ENCODE measurements at places on chromosomes 11 and 22.

DNA sequence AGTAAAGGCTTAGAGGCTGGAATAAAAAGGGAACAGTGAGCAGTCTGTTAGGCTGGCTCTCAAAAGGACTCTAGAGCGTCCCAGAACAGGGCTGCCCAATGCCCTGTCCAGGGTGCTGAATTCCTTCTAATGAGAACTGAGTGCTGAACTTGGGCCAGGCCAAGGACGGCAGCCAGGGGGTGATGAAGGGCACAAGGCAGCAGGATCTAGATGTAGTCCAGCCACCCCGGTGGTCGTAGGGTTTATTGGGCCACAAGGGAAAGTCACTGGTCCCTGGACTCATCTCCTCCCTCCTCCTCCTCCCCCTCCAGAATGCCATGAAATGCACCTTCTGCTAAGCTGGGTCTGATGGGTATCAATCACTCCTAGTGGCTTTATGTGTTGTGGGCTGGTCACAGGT lies 19.2 kb downstream of the NPTXR start:
- DNase-seq = peak; percentile 65

DNA sequence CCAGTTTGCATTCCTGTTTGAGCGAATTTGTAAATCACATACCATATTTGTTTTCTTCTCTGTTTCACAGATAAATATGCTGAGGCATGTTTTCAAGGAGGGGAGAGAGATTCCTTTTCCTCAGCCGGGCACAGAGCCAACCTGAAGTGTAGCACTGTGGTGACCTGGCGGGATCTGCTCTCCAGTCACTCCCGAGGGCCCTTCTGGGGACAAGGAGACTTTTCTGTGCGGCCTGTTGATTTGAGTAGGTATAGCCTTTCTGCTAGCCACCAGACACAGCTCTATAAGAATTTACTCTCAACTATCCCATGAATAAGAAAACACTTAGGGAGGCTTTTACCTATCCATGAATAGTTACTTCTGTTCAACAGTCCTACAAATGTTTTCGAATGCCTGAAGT lies 63.5 kb upstream of the FDX1 start:
- DNase-seq = no peak

DNA sequence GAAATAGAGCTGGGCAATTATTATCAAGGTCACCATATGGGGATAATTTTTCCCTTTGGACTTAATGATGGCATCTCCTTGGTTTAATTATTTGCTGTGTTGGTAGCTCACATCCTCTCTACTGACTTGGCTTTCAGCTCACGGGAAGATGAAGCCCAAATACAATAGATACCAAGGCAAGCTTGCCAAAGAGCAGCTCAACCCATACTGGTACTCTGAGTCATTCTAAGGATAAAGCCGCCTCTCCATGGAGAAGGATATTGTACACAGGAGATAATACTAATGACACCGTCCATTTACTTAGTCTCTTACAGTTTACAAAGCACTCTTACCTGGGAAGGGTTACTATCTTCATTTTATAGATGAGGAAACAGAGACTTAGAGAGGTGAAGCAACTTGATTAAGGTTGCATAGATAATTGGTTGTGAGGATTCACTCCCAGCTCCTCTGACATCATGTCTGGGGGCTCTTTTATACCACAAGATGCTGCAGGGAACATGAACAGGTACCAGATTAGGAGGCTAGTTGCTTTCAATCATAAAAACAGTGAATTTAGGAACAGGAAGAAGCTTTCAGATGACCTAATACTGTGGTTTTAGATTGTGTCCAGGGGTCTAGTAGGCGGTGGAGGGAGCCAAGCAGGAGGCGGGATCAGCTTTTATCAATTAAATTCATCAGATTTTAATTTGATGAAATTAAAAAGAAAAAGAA lies 48.3 kb upstream of the PICALM start:
- DNase-seq = no peak

GRCh38 chr11:129189646-129190045 lies 2.5 kb downstream of the ARHGAP32 start:
- DNase-seq = no peak

- DNase-seq = no peak
Observed at GRCh38 chr22:46534177-46534776, 3.1 kb downstream of the CELSR1 start.

DNA sequence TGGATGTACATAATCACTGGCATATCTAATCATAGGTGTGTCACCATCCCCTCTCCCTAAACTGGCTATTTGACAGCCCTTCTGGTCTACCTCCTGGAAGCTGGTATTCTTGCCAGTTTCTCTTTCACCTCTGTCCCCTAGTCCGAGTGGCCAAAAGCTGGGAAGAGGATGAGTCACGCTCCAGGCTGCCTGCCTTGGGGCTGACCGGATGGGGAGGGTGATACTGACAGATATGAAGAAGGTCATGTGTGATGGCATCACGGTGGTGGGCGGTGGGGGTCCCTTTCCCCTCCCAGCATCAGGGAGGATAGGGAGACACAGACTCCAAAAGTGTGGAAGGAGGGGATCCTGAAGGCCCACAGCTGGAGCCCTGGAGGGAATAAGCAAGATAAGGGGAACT lies 4.8 kb downstream of the OAF start:
- DNase-seq = no peak

DNA sequence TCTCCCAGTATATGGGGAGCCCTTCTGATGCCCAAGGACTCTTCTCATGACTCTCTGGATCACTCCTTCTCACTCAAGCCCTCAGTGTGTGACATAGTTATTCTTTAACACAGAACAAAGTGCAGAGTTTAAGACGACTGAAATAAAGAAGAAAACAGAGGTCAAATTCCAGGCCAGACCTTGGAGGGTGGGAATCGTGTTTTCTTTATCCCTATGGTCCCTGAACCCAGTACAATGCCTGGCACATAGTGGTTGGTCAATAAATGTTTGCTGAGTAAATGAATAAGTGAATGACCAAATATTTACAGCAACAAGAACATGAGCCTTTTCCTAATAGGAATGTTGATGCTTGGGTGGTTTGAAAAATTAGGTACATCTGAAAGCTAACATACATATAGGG lies 28.8 kb downstream of the VSTM5 start:
- DNase-seq = no peak

DNA sequence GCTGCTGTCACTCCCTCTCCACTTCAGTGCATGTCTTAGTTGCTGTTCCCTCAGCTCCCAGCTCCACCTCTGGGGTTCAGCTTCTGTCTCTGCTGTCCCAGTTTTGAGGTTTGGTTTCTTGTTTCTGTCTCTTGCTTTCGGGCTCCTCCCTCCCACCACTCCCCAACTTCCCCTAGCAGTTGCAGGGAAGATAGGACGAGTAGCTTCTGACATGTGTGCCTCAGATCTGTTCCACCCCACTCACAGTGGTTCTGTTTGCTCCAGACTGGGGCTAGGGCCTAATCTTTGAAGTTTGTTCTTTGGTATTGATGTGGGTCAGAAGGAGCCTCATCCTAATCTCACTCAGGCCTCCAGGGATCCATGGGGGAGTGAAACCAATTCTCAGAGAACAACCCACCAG lies 2.6 kb upstream of the RRM1 start:
- DNase-seq = no peak

DNA sequence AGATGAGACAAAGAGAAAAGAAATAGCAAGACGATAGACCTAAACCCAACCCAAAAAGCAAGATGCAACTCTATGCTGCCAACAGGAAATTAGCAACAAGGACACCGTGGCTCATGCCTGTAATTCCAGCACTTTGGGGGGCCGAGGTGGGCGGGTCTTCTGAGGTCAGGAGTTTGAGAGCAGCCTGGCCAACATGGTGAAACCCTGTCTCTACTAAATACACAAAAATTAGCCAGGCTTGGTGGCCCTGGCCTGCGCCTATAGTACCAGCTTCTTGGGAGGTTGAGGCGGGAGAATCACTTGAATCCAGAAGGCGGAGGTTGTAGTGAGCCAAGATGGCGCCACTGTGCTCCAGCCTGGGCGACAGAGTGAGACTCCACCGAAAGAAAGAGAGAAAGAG lies 24.3 kb upstream of the IL10RA start:
- DNase-seq = no peak

- DNase-seq = no peak
Observed at GRCh38 chr11:83545494-83546260, 259.5 kb upstream of the CCDC90B start.

DNA sequence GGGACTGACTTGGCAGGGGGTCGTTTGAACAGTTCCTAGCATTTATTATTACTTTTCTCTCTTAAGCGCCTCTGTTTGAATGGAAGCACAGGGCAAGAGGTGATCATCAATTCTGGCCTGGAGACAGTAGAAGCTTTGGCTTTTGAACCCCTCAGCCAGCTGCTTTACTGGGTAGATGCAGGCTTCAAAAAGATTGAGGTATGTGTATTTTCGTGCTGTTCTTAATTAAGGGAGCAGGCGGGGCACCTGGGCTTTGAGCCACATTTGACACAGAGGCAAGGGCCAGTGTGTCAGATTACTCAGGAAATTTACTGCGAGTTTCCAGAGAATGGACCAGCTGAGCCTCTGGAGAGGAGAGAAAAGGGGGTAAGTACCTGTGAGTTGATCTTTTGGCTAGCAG lies 102.4 kb upstream of the SORL1-AS1 start:
- DNase-seq = no peak

GRCh38 chr11:126328001-126328390 lies 24.1 kb downstream of the DCPS start:
- no peak for DNase-seq

DNA sequence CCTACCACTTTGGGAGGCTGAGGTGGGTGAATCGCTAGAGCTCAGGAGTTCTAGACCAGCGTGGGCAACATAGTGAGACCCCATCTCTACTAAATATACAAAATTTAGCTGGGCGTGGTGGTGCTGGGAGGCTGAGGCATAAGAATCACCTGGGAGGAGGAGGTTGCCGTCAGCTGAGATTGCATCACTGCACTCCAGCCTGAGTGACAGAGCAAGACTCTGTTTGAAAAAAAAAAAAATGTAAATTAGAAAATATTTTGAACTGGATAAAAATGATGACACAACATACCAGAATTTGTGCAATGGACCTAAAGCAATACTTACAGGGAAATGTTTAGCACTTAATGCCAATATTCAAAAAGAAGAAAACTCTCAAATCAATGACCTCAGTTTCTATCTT lies 46.4 kb downstream of the ATG16L2 start:
- DNase-seq = no peak

DNA sequence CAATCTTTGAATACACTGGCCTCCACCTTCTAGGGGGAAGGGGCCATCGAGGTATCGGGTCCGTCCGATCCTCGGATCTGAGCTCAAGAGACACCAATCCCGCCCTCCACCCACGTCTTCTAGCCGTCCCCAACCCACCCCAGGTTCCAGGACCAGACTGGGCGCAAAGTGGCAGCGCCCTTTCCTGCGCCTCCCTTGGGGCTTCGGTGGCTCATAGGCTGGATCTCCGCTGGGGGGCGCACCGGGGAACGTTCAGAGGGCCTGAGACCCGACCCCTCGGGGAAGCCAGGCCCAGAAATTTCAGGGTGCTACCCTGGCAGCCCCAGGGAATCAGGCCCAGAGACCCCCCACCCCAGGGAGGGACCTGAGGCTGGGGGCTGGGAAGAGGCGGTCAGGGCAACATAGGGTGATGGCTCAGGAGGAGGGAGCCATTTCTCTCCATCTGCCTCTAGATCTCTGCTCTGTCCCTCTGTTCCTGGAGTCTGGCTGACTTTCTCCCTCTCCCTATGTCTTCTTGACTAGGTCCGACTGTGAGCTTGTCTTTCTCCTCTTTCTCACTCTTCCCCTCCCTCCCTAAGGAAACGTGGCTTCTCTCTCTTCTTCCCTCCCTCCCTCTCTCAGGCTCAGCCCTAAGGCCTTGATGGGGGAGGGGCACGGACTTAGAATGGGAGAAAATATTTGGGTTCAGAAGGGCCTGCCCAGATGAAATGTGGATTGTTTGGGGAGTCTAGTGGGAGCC lies 1.1 kb downstream of the CREB3L1 start:
- no peak for DNase-seq

DNA sequence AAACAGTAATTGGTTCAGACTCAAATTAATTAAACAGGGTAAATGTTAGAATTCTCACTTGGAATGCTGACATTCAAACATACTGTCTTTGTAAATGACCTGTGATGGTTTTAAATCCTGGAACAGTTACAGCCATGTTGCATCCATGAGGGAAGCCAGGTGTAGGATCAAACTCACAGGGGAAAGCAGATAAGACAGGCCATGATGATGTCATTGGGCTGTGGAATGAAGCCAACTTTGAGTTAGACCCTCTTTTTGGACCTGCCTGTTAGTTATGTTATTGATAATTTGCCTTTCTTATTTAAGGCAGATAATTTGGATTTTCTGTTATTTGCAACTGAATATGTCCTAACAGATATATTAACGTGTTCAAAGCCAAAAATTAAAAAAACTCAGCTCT lies 39.3 kb upstream of the ABTB2 start:
- DNase-seq = no peak

- DNase-seq = no peak
Observed at GRCh38 chr11:131353766-131354165, 16.6 kb upstream of the NTM start.

DNA sequence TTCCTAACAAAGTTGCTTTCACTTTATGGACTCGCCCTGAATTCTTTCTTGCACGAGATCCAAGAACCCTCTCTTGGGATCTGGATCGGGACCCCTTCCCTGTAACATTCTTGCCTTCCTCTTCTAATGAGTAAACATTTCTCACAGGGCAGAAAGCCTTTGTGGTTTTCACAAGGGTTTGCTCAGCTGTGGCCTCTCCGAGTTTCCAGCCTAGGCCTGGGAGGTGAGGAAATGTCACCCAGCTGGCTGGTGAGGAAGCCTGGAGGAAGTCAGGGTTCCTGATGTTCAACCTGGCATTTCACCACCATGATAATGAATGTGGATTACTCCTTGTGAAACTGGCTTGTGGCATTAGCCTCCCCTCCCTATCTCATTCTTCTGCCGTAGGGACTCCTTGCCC lies 224.9 kb downstream of the DSCAML1 start:
- DNase-seq = no peak

DNA sequence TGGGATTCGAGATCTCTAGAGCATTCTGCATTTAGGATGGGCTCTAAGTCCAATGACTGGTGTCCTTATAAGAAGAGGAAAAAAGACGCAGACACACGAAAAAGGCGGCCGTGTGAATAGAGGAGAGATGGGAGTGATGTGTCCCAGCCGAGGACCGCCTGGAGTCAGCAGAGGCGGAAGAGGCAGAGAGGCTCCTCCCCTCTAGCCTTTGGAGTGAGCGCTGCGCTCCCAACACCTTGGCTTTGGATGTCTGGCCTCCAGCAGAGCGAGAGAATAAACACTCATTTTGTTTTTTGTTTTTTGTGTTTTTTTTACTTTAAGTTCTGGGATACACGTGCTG lies 83.0 kb upstream of the RTL6 start:
- no peak for DNase-seq

DNA sequence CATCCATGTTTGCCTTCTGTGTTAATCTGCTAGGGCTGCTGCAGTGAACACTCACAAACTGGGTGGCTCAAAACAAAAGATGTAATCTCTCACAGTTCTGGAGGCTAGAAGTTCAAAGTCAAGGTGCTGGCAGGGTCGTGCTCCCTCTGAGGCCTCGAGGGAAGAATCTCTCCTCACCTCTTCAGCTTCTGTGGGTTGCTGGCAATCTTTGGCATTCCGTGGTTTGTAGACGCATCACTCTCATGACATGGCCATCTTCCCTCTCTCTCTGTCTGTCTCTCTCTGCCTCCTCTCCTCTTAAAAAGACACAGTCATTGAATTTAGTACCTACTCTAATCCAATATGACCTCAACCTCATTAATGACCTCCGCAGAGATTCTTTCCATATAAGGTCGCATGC lies 78.8 kb downstream of the TSPAN18 start:
- no peak for DNase-seq
